ENCODE measurements at places on chromosomes 13 and 19.

GRCh38 chr19:29056535-29056934 lies 156.4 kb downstream of the UQCRFS1 start:
- DNase-seq: no peak

DNA sequence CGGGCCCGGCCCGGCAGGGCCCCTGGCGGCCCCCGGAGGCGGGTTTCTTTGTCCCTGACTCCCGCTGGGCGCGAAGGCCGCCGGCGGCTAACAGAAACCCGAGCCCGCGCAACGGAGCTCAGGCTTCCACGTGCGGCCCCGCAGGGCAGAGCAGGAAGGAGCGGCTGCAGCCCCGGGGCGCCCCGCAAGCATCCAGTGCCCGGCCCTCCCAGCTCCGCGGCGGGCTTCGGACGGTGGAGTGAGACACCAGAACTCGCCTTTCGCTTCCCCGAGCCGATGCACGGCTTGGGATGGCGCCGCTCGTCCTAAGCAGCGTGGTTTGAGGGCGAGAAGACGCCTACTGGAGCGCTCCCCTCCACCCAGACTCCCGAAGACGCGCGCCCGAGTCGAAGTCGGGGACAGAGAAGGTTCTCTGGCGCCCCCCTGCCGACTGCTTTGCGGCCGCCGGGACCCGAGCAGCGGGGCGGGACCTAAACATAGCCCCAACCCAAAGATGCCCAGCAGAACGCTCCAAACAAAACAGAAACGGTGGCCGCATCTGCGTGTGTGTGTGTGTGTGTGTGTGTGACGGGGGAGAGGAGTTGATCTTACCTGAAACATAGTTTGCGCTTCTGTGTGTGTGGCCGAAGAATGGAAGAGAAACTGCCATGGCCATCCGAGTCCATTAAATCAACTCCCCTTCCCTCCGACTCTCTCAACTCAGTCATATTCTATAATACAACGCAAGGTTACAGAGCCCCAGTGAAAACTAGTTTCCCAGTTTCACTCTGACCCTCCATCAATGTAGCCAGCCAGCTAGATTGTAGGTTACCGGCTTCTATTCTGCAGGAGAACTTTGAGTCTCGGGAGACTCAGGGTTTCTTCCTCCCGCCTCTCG lies 629 bp upstream of the FGF9 start:
- no peak for DNase-seq

DNA sequence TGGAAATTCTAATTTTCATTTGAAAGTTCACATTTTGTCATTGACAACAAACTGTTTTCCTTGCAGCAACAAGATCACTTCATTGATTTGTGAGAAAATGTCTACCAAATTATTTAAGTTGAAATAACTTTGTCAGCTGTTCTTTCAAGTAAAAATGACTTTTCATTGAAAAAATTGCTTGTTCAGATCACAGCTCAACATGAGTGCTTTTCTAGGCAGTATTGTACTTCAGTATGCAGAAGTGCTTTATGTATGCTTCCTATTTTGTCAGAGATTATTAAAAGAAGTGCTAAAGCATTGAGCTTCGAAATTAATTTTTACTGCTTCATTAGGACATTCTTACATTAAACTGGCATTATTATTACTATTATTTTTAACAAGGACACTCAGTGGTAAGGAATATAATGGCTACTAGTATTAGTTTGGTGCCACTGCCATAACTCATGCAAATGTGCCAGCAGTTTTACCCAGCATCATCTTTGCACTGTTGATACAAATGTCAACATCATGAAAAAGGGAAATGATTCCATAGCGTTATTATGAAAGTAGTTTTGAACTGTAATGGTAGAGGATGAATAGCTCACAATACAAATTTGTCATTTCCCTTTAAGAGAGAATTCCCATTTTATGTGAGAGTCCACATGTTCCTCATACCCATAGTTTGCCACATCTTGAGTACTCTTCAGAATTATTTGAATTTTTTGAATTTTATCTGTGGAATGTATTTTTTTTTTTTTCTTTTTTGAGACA lies 2.6 kb downstream of the BRCA2 start:
- DNase-seq: no peak

- no peak for DNase-seq
These were observed 10.5 kb downstream of the NACC1 start for GRCh38 chr19:13128583-13128982.

GRCh38 chr19:35306473-35307246 lies 14.7 kb downstream of the MAG start:
- no peak for DNase-seq

DNA sequence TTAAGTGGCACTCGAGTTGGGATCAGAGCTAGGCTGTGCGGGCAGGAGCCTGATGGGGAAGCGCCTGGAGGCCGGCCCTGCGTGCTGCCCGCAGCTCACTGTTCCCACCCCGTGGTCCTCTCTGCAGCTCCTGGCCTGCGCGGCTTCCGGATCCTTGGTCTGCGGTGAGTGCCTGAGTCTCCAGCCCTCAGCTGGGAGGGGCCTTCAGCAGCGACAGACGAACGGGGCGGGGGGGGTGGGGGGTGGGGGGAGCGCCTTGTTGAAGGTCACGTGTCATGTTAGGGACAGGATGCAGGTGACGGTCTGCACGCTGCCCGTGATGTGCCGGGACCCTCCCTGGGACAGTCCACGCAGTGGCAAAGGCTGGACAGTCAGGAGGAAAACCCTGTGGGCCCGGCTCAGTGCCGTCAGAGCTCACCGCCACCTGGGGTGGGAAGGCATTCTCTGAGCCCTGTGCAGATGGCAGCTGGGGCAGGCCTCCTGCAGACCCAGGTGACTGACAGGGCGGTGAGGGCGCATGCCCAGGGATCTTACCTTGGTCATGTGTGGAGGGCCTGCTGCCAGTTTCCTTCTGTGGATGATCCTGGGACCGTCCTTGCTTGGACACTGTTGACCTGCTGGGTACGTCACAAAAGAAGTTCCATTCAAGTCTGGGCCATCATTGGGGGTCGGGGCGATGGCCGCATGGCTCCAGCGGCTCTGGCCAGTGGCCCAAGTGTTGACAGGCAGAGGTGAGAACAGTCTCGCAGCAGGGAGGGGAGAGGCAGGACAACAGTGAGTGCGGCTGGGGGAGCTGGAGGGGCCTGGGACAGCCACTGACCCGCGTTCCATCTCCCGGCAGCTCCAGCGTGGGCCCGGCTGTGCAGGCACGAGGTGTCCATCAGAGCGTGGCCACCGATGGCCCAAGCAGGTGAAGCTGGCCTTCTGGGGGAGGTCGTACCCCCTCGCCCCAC lies 4.3 kb downstream of the NDUFS7 start:
- DNase-seq: no peak

DNA sequence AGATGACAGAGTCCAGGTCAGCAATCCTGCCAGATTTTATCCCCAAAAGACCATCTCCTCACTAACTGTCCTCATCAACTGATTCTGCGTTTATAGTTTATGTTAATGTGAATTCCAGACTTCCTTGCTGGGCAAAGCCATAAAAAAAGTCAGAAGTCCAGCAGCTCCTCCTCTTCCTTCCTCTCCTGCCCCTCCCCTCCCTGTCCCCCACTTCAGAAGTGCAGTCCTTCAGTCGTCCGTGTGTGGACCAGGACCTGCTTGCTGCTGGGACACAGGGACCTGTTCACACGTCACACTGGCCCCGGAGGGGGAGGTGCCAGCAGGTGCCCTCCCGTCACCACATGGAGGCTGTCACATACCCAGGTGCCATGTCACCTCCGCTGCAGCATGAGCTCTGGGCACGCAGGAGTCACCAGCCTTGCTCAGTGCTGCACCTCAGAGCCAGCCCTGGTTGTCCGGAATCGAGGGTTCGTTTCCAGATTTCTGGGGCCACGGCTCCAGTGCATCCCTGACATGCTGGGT lies 4.0 kb upstream of the MCF2L start:
- DNase-seq: no peak

DNA sequence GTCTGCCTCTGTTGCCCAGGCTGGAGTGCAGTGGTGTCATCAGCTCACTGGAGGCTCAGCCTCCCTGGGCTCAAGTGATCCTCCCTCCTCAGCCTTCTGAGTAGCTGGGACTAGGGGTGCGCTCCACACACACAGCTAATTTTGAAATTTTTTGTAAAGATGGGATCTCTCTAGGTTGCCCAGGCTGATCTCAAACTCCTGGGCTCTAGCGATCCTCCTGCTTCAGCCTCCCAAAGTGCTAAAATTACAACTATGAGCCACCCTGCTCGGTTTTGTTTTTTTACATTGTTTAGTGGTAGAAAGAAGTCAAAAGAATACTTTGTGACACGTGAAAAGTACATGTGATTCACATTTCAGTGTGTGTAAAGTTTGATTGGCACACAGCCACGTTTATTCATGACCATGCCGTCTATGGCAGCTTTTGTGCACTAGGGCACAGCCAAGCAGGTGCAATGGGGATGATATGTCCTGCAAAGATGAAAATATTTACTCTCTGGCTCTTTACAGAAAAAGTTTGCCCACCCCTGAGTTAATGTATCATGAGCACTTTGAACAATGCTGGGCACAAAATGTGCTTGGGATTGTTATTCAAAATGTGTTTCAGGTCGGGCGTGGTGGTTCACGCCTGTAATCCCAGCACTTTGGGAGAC lies 16.2 kb upstream of the NFIC start:
- no peak for DNase-seq

- no peak for DNase-seq
These were observed 93.6 kb downstream of the SOX1 start for GRCh38 chr13:112160558-112160957.

DNA sequence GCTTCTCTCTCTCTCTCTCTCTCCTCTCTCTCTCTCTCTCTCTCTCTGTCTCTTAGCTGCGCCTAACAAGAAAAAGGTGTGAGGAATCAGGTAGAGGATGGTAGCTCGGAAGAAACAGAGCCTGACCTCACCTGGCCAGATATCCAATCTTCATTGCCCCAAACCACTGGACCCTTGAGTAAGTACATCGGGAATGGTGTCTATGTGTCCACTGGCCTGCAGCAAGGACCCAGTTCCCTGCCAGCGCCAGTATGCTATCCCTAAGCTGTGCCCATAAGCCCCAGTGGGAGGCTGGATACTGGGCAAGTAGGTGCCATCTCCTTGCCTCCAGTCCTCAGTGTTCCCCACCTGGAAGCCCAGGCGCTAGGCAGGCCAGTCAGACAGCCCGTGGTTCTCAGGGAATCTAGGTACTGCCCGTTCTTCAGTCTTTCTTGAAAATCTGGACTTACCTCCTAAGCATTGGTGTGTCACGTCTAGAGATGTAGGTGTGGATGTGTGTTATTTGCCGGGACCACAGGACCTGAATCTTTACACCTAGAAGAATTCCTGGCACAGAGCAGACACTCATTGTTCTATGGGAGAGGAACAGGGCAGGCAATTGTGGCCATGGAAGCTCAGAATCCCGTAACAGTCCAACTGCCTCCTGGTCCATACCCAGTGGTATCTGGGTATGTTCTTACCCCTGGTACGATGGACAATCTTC lies 7.3 kb downstream of the URAD start:
- no peak for DNase-seq

DNA sequence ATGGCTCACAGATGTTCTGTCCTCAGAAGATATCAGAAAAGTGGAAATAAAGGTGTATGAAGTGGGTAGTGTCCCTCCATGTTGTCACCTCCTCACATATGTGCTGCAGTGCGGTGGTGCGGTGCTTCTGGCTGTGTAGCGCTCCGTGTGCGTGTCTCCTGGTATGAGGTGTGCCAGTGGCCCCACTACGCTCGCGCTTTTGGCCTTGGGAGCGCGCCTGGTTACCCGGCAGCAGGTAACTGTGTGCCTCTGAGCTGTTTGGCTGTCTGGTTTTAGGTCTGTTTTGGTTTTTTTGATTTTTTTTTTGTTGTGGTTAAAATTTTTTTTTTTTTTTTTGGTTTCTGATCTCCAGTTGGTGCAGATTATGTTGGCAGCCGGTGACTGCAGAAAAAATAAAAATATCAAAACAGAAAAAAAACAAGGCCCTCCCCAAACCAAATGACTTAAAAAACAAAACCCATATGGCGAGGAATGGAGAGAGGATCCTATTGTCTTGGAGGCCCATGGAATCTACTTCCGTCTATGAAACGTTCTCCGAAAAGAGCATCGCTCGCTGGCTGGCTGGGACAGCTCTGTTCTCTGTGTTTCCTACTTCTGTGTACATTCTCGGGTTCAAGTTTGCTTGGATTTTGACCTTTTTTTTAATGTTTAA lies 7.9 kb downstream of the HNRNPL start:
- DNase-seq: no peak

DNA sequence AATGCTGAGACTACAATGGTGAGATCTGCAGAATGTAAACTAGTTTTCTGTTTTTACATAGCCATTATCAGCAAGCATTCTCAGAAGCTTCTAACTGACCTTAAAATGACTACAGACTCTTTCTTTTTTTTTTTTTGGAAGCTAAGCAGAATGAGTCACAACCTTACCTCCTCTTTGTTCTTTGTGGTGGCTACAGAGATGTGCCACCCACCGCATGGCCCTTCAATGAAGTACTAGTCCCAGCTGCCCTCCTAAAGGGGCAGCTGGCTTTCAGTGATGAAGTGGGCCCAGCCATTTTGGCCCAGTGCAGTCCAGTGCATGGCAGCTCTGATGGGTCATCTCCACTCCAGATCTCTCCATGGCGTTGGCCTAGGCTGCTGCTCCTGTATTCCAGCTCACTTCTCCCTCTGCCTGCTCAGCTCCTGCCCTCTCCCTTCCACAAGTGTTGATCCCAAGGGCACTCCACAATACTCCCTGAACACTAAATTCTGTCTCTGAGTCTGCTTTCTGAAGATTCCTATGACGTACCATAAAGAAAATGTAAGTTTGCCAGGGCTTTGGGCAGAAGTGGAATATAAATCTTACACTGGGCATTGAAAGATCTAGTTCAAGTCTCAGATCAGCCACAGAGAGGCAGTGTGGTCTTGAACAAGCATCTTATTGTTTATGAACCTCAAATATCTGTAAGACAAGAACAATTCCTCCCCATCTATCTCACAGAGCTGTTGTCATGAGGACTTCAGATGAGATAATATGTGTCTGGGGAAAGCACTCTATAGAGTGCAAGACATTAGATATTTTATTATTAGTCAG lies 85.6 kb downstream of the RXFP2 start:
- DNase-seq: peak; percentile 13

- no peak for DNase-seq
These were observed 350.0 kb downstream of the ZNF536 start for GRCh38 chr19:30722186-30722585.

DNA sequence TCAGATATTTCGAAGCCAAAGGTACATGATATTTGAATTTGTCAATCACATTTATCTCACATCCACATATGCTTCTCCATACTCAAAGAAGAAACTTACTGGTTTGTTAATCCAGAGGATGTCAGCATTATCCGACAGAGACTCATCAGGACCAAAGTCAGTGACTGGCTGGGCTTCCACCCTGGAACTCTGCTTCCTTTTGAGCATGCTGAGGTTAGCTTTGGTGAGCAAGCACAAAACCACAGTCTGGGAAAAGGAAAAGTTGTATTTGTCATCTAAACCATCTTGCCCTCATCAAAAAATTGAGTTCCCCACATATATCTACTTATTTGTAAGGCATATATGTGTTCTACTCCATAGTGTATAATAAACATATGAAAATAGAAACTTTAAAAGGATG lies 17.4 kb downstream of the NALCN start:
- no peak for DNase-seq

- DNase-seq: no peak
These were observed 19.8 kb upstream of the TCF3 start for GRCh38 chr19:1672038-1672768.

GRCh38 chr19:48741129-48741999 lies 954 bp upstream of the RASIP1 start:
- DNase-seq: no peak

GRCh38 chr13:54733639-54734038 lies 1705.0 kb downstream of the OLFM4 start:
- DNase-seq: no peak
